ENCODE measurements at places on chromosomes 5 and 9. TPM values are rescaled to one million over a fixed set of nuclear protein-coding genes. Genes with fewer than 3 reads are reported as not detected.

Gene PCDHGA4
- 2.2 TPM for polyA plus RNA-seq

DNA sequence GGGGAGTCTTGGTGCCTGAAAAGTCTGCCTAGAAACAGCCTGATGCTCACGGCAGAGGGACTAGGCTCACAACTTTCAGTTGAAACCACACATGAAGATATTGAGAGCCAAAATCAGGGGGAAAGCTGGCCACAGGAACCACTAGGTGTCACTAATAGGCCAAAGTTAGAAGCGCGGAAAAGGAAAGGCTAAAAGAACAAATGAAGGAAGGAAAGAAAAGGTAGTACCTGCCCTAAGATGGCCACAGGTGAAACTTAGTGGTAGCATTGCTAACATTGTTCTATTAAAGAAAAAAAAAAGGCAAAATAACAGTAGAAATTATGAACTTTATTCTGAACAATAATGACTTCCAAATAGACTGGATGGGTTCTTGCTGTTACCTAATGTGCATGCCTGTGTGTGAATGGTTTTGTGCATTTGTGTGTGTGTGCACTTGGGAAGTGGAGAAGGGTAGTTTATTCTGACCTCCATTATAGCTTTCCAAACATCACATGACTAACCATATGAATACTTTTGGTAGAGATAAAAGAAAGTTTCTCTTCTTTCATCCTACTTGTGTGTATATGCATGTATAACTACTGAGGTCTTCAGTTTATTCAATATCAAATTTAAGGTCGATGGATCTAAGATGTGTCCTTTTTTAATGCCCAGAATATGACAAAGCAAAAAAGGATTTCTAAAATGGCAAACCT is 2.1 kb upstream of the RFESD start:
- DNase-seq: no peak

DNA sequence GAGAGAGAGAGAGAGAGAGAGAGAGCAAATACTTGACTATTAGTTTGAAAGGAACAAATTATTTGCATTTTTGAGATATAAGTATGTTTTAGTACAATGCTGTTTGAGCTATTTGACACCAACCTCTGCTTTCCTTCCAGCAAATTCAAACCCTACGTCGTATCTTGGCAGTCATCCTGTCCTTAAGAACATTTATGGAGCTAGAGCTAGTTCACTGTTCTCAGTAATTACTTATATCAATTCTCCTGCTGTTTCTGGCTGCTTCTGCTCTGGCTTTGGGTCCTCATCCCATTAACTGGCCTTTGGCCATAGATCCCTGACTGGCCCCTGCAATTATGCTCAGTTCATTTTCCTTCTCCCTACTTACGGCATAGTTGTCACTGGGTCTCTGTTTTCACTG is 19.9 kb upstream of the ERAP2 start:
- DNase-seq: peak; percentile 55

Gene PCDHB6
- 1.1 TPM for polyA plus RNA-seq

GRCh38 chr5:167908606-167909005 is 382.8 kb upstream of the WWC1 start:
- DNase-seq: no peak

DNA sequence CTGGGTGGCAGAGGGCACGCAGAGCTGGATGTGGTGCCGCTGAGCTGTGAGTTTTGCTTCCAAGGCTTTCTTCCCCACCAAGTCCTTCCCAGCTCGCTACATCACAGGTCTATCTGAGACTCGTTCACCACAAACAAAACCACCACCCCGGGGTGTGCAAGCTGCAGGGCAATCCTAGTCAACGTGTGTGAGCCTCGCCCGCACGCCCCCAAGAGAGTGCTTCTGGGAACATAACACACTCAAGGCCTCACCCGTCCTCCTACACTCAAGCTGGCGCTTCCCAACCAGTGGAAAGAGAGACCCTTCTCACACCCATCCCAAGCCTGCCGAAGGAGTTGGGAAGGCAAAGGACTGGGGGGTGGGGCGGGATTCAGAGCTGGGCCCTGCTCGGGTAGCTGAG is 10.6 kb downstream of the SNAPC4 start:
- DNase-seq: no peak
